ENCODE measurements at places on chromosomes 1 and 21. TPM values are rescaled to one million over a fixed set of nuclear protein-coding genes. Genes with fewer than 3 reads are reported as not detected.
A peak's percentile ranks its signal among the peaks of the same experiment; 100 is the strongest.

Gene CR1L
- not detected for total RNA-seq

DNA sequence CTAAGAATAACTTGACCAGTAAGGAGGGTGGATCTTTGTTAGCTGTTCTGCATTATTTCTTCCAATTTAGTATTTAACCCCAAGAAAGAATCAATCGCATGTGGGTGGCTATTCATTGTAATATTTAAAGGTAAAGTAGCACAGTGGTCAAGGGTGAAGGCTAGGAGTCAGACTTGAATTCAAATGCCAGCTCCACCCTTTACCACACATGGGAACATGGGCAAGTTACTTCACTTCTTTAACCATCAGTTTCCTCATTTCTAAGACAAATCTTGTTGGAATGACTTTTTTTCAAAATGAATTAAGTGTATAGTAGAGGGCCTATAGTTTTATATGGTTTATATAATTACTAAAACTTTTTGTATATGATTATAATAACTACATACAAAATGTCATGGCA, 71.3 kb upstream of the S1PR1 start:
- H3K4me3 ChIP-seq = no peak overlapping the region
- H3K27ac ChIP-seq = no peak overlapping the region
- DNase-seq = no peak
- H3K4me1 ChIP-seq = no peaks in the 10 kb centered on the region

DNA sequence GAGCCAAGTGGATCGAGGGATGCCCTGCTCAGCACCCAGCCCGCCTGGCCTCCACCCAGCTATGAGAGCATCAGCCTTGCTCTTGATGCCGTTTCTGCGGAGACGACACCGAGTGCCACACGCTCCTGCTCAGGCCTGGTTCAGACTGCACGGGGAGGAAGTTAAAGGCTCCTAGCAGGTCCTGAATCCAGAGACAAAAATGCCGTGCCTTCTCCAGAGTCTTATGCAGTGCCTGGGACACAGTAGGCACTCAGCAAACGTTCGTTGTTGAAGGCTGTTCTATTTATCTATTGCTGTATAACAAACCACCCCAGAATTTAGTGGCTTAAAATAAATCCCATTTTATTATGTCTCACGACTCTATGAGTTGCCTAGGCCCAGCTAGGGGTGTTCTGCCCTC, 6.8 kb upstream of the BSND start:
- H3K27ac ChIP-seq = no peak overlapping the region
- H3K36me3 ChIP-seq = no peaks in the 10 kb centered on the region
- DNase-seq = no peak
- H3K4me1 ChIP-seq = peaks cover 19% of the 10 kb centered on the region

GRCh38 chr21:44199448-44199847, 41.3 kb downstream of the ICOSLG start:
- no peaks in the 10 kb centered on the region for H3K4me1 ChIP-seq
- H3K36me3 ChIP-seq = no peaks in the 10 kb centered on the region
- no peak overlapping the region for H3K27ac ChIP-seq

Gene DYNLT5
- total RNA-seq = not detected

Gene GUCA2B
- total RNA-seq = not detected

Gene RXRG
- not detected for total RNA-seq

- H3K4me3 ChIP-seq = no peak overlapping the region
- H3K4me1 ChIP-seq = peaks cover 42% of the 10 kb centered on the region
- no peak for DNase-seq
- H3K27ac ChIP-seq = no peak overlapping the region
Observed at GRCh38 chr1:45953934-45954847, 150.8 kb downstream of the MAST2 start.

DNA sequence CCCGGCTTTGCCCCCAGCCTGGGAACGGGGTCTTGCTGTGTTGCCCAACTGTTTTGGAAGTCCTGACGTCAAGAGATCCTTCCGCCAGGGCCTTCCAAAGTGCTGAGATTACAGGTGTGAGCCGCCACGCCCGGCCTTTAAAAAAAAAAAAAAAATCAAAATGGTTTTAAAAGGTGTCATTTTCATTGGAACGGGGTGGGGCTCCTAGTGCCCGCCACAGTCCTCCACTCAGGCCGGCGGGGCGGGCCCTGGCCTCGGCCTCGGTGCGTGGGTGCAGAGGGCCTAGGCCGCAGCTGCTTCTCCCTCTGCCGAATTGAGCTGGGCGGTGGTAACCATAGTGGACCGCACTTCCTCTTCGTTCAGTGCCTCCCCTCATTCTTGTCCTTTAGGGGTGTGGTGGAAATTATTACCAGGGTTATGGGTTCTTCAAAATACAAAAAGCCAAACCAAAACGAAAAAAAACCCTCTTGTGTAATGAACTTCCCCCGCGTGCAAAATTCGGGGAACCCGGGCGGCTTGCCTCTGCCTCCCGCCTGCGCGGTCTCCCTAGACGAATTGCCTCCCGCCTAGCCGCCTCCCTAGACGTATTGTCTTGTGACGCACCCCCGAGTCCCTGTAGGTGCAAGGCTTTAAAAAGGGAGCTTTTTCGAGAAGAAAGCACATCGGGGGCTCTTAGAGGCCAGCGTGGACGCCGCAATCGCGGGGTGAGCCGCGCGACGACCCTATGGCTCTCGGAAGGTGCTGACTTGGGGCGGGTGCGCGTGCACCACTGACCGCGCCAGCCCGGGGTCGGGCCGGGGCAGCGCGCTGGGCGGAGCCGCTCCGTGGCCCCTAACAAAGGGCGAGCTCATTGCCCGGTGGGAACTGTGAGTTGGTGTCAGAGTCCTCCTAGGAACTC, 10.5 kb upstream of the SPEN start:
- peaks cover 53% of the 10 kb centered on the region for H3K4me1 ChIP-seq
- no peak overlapping the region for H3K27ac ChIP-seq
- H3K4me3 ChIP-seq = 0 out of 2 replicates have a peak overlapping the region, but pooled peaks have one; percentile 74
- no peak for DNase-seq
- no peaks in the 10 kb centered on the region for H3K36me3 ChIP-seq

Gene PAPPA2
- not detected for total RNA-seq

Gene ATP1A2
- not detected for total RNA-seq

DNA sequence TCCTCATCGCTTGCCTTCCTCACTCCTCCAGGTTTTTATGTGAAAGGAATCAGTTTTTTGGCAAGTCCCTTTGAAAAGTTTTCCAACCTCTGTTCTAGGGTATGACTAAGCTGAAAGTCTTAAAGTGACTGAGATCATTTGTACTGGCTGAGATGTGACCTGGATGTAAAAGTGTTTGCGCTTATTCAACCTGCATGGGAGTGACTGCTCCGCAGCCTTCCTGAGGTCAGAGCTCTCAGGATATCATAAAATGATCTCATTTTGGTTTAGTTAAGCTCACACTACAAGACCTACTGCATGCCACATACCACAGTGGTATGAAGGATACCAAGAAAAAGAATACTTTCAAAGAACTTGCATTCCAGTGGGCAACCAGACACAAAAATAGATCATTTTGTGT, 29.8 kb upstream of the TADA1 start:
- peaks cover 42% of the 10 kb centered on the region for H3K4me1 ChIP-seq
- H3K36me3 ChIP-seq = no peaks in the 10 kb centered on the region
- no peak overlapping the region for H3K27ac ChIP-seq
- no peak for DNase-seq
- no peaks in the 10 kb centered on the region for H3K27me3 ChIP-seq

DNA sequence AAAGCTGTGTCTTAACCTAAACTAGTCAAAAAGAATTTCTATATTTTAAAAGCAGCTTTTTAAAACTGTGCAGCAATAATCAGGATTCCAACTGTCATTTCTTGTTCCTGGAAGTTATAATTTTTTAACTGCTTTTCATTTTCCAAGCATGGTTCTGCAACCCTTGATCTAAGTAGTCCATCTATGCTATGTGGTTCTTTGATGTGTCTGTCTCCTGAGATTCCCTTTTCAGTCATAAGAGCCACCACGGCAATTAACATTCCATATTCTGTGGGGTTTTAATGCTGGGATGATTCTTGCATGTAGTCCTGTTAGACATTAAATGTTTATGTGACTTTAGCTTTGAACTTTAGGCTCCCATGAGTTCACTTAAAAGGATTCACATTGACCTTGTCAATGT, 220.4 kb downstream of the TPR start:
- no peak for DNase-seq
- no peaks in the 10 kb centered on the region for H3K4me1 ChIP-seq
- no peaks in the 10 kb centered on the region for H3K27me3 ChIP-seq
- H3K27ac ChIP-seq = no peak overlapping the region
- H3K4me3 ChIP-seq = no peak overlapping the region

DNA sequence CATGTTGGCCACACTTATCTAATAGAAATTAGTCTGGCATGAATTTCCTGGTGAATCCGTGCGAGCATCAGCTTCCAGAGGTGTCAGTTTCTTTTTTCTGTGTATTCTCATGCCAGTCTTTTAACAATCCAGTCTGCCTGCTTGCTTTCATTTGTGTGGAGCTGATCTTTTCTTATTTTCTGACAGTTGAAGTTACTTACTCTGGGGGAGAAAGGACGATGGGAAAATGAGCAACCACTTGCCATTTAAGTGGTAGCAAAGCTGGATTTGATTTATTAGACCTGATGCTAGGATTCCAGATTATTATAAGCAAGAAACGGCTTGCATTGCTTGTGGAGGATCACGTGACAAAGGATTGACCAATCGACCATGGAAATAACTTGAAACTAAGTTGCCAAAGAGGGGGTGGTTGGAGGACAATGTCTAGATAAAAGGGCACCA, 24.3 kb upstream of the APP start:
- DNase-seq = no peak
- H3K36me3 ChIP-seq = no peaks in the 10 kb centered on the region
- H3K27ac ChIP-seq = no peak overlapping the region
- H3K27me3 ChIP-seq = no peaks in the 10 kb centered on the region

Gene PLPP3
- 4.4 TPM for total RNA-seq

DNA sequence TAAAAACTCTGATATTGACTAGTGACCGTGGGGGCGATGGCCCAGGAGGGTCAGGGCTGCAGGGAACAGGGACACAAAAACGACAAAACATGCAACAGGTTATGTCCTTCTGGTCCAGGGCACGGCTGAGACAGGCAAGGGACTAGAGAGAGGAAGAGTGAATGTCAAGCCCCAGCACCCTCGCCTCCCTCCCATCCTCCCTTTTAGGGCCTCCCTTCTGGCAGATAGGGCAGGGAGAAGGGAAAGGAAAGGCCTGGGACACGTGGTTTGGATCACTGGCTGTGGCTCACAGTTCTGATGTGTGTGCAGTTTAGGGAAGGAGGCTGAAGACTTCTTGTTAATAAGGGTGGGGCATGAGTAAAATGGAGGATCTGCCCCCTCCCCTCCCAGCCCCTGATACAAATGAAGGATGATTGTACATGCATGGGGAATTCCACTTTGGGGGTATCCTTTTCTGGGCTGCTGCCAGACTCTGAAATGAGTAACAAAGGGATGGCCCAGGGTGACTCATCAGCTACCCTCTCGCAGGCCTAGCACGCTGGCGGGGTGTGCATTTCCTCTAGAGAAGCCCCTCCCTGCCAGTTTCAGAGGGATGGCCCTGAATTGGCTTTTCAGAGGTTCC, 14.2 kb downstream of the CAPN2 start:
- no peaks in the 10 kb centered on the region for H3K36me3 ChIP-seq
- no peaks in the 10 kb centered on the region for H3K27me3 ChIP-seq
- no peak overlapping the region for H3K4me3 ChIP-seq
- DNase-seq = no peak
- H3K4me1 ChIP-seq = no peaks in the 10 kb centered on the region
- H3K27ac ChIP-seq = no peak overlapping the region

GRCh38 chr1:7478142-7478790, 292.8 kb upstream of the VAMP3 start:
- H3K27me3 ChIP-seq = no peaks in the 10 kb centered on the region
- no peak for DNase-seq
- H3K27ac ChIP-seq = no peak overlapping the region
- H3K4me1 ChIP-seq = peaks cover 12% of the 10 kb centered on the region
- no peak overlapping the region for H3K4me3 ChIP-seq

GRCh38 chr1:47280142-47280541, 33.8 kb downstream of the STIL start:
- peaks cover 63% of the 10 kb centered on the region for H3K36me3 ChIP-seq
- no peaks in the 10 kb centered on the region for H3K27me3 ChIP-seq
- DNase-seq = no peak
- H3K27ac ChIP-seq = no peak overlapping the region
- H3K4me3 ChIP-seq = no peak overlapping the region
- H3K4me1 ChIP-seq = no peaks in the 10 kb centered on the region

Gene CYP4B1
- not detected for total RNA-seq

DNA sequence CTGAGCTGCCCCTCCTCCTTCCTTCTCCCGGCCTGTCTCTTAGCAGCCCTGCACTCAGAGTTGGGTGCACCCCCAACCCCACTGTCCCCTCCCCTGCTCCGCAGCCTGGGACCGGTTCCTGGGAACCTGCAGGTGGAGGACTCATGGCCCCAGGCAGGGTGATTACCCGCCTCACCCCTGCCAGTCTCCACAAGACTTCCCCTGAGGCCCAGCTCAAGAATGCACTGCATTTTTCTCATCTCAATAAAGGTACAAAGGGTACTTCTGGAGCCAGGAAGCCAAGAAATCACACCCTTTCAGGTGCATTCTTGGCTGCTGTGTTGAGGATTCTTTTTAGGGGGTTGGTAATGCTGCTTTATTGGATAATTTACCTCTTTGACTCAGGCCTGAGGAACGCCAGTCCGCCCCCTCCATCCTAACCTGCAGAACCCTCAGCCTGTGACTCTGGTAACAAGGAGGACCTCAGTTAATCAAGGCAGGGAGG, 126.3 kb upstream of the TMPRSS2 start:
- H3K36me3 ChIP-seq = no peaks in the 10 kb centered on the region
- H3K4me1 ChIP-seq = no peaks in the 10 kb centered on the region
- no peak for DNase-seq
- no peaks in the 10 kb centered on the region for H3K27me3 ChIP-seq

DNA sequence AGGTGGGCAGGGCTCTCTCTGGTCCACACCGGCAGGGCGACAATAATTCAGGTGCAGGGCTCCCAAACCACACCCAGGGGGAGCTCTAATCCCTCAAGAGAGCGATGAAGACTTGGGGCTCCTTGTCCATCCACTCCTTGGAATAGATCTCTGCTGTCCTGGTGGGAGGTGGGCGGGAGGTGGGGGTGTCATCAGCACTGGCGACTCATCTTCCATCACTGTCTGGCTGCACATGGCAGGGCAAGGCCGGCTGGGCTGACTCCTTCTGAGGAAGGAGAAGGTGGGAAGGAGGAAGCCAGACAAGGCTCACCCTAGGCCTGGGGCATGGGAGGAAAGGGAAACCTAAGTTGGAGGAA, 29.3 kb downstream of the TNNT2 start:
- peaks cover 8% of the 10 kb centered on the region for H3K4me1 ChIP-seq
- DNase-seq = peak; percentile 84
- H3K27me3 ChIP-seq = no peaks in the 10 kb centered on the region
- no peaks in the 10 kb centered on the region for H3K36me3 ChIP-seq
- no peak overlapping the region for H3K4me3 ChIP-seq

- DNase-seq = peak; percentile 10
- no peaks in the 10 kb centered on the region for H3K27me3 ChIP-seq
- peaks cover 8% of the 10 kb centered on the region for H3K4me1 ChIP-seq
- no peaks in the 10 kb centered on the region for H3K36me3 ChIP-seq
- H3K27ac ChIP-seq = no peak overlapping the region
Observed at GRCh38 chr1:234507626-234508387, 28.8 kb upstream of the TARBP1 start.
